Suppressor macrophage treated with lipopolysaccharide for 1 hour (primary cell): ENCODE measurements at places on chromosomes 7 and 10.

- no peak for DNase-seq
These were observed 37.4 kb downstream of the C7orf33 start for GRCh38 chr7:148628011-148628410.

DNA sequence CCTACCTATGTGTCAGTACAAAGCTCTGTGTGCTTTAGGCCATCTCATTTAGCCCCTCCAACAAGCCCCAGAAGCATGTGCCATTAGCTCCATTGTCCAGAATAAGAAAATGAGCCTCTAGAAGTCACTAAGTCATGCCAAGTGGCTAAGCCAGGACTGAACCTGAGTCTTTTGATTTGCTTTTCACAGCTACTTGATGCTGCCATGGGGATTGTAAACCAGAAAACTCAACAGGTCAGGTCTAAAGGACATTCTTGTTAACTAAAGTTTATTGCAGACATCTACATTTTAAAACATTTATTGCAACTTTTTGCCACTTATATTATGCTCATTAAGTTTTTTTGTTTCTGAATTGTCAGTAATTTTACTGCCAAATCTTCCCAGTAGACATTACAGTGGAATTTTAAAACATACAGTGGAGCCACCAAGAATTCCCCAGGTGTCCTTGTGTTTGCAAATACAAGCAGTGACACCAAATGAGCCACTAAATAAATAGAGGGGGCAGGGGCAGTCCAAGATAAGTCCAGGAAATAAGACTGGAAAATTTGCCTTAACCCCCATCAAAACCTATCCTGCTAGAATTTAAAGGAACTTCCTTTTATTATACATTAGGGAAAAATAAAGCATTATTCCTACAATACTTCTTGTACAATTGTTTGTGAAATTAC is 115.9 kb downstream of the RAPGEF5 start:
- DNase-seq: no peak

GRCh38 chr7:19051767-19052375 is 65.6 kb downstream of the TWIST1 start:
- DNase-seq: peak; percentile 63

DNA sequence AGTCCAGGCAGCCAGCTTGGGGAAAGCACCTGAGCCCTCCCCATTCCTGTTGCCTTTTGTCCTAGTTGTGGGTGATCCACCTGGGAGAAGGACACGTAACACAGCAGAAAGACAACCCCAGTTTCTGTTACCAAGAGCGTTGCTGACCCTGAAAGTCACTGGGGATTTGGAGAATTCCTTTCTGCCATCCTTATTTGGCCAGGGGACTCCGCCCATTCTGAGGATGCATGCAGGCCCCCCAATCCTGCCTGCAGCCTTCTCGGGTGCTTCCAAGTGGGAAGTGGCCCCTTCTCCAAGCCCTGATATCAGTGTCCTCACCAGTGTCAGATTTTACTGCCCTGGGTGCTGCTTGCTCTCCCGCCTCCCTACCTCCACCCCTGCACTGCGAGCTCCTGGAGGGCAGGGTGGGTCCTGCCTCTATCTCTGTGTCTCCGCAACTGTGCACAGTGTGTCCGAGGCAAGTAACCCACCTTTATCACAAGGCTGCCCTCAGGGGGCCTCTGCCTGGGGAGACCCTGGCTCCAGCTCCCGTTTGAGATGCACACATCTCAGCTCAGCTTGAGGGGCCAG is 9.2 kb upstream of the ADCY1 start:
- no peak for DNase-seq

DNA sequence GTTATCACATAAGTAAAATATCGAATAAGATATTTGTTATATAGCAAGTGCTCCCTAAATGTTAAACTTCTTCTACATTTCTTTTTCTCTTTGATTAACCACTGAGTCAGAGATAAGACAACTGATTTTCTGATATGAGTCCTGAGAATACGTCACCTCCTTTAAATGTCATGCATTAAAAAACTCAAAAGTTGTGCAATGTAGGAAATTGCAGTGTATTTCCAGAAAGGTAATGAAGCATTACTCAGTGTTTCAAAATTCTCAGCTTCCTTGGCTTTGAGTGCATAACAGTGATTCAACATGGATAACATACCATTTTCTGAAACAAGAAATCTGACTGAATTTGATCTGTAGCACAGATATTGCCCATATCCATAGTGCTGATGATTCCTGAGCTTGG is 155.8 kb downstream of the BMPER start:
- no peak for DNase-seq

- DNase-seq: no peak
These were observed 79.7 kb downstream of the LHPP start for GRCh38 chr10:124541076-124541903.

GRCh38 chr7:52260046-52260665 is 775.3 kb upstream of the POM121L12 start:
- DNase-seq: no peak

- peak; percentile 11 for DNase-seq
These were observed 22.8 kb upstream of the FAM20C start for GRCh38 chr7:169276-170172.
